Hematopoietic multipotent progenitor cell (in vitro differentiated cells): ENCODE measurements at places on chromosomes 13 and 19. TPM values are rescaled to one million over a fixed set of nuclear protein-coding genes. Genes with fewer than 3 reads are reported as not detected.

DNA sequence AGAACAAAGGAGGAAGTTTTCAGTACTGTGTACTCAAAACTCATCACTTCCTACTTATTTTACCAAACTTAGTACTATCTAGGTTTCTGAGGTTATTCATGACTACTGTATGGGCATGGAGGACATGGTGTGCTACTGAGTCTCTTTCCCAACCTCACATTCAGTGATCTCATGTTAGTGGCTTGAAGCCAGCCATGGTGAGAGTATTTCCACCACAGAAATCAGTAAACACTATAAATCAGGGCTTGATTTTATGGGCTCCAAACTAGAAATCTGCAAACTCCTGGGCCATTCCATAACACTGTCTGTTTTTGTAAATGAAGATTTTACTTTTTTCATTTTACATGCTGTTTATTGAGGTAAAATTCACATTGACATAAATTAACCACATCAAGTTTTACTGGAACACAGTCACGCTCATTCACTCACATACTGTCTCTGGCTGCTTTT, 19.7 kb downstream of the MED26 start:
- peak; percentile 26 for DNase-seq

DNA sequence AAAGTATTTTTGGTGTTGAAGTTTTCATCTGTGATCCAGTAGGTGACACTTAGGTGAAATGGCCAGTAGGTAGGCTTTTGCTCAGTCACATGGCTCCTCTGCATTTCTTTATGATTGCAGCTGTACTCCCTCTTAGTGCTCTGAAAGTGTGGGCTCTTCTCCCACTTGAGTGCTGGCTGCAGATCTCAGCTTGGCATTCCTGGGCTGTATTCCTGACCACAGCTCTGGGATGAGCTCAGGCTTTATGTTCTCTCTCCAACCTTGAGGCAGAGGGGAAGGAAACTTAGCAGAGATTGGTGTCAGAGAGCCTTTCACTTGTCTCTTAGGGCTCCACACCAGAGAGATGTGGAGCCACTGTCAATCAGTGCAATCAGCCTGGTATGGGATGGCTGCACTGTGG, 254.3 kb downstream of the NDFIP2 start:
- DNase-seq: no peak

DNA sequence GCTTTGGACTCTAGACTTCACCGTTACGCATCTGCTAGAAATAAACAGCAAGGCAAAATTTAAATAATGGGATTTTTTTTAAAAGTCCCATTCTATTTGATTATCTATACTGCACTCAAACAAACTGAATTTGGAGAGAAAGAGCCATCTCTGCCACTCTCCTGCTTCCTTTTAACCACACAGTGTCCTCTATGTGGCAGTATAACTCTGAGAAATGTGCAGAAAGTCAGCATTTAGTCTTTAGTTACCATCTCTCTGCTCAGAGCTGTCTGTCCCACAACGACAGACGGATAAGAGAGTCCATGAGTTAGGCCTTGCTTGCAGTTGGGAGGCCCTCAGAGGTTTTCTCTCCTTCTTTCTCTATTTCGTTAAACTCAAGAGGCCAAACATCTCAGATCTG, 21.2 kb downstream of the CCNA1 start:
- peak; percentile 49 for DNase-seq

- DNase-seq: no peak
These were observed 138.1 kb upstream of the KL start for GRCh38 chr13:32878163-32878562.

- peak; percentile 51 for DNase-seq
These were observed 3.7 kb downstream of the TINCR start for GRCh38 chr19:5563935-5564612.

Gene PRKCSH
- total RNA-seq: 221 TPM

Gene CPAMD8
- 0.81 TPM for total RNA-seq

GRCh38 chr13:80475718-80476117, 134.8 kb upstream of the SPRY2 start:
- DNase-seq: no peak

DNA sequence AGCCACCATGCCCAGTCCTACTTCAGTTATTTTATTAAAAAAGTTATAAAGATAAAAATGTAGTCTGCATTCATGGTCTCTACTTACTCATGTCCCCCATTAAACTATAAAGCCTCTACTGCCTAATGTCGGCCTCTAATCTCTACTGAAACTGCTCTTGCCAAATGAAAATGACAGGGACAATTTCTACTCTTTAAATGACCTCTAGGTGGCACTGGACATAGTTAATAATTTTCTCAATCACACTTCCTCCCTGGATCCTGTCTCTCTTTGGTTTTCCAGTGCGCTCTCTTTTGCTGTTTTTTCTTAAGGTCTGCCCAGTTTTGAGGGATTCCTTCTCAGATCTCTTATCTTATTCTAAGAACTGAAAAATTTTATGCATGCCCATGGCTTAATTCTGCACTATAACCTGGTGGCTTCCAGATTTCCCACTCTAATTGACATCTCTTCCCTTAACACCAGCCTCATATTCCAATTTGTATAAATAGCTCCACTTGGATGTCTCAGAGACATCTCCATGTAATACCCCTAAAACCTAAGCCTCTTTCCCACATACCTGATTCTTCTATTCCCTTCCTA, 54.3 kb downstream of the MTMR6 start:
- DNase-seq: peak; percentile 33

Gene TMPRSS9
- 8.3 TPM for total RNA-seq

DNA sequence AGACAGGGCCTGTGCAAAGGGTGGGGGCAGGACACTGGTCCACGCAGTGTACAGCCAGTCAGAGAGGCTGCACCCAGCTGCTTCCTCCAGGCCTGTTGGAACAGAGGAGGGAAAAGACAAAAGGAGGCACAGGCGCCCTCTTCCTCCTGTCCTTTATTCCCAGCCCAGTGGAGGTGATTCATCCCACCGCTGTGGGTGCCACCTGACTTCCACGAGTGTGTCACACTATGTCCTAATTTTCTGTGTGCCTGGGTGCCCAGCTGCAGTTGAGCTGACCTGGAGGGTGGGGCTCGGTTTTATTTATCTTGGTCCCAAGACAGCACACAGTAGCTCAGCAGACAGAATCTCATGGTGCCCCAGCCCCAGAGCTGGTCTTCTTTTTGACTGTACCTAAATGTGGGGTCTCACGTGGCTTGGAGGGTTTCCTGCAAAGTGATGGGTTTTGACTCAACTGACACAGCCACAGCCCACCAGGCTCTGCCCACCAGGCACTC, 9.0 kb downstream of the EPS15L1 start:
- no peak for DNase-seq

DNA sequence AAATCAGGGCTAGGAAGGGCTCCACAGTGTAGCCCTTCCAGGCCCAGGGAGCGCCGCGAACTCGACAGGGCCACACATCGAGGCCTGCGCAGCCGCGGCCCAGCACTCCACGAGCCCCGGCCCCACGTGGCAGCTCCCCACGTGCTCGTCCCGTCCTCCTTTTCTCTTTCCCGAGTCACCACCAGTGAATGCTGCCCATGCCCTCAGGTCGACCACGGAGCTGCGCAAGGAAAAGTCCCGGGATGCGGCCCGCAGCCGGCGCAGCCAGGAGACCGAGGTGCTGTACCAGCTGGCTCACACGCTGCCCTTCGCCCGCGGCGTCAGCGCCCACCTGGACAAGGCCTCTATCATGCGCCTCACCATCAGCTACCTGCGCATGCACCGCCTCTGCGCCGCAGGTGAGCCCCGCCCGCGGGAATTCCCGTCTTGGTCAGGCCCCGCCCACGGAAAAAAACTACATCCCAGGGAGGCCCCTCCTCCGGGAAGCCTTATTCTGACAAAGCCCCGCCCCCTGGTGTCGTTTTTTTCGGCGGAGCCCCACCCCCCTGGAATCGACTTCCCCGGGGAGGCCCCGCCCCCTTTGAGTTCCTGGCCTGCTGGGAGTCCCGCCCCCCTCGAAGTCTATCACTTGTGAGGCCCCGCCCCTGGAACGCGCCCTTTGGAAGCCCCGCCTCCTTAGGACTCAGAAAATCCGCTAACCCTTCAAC, 7.0 kb downstream of the HIF3A start:
- no peak for DNase-seq

DNA sequence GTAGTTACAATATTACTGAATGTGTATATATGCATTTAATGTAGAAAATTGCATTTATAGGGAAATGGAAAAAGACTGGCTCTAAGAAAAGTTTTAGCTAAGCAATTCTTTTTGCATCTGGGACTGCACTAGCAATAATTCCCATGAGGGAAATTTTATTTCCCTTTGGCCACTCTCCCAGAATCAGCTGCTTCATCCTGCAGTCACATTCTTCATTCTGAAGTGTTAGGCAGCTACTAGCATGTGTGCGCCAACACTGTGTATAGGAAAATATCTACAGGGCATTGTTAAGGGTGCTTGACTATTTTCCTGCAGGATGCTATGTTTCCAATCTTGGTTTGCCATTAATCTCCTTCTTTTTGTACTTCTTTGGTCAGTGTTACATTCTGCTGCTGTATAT, 312.8 kb upstream of the PCDH20 start:
- DNase-seq: no peak
